ENCODE measurements at places on chromosomes 6 and 20. TPM values are rescaled to one million over a fixed set of nuclear protein-coding genes. Genes with fewer than 3 reads are reported as not detected.
A peak's percentile ranks its signal among the peaks of the same experiment; 100 is the strongest.

DNA sequence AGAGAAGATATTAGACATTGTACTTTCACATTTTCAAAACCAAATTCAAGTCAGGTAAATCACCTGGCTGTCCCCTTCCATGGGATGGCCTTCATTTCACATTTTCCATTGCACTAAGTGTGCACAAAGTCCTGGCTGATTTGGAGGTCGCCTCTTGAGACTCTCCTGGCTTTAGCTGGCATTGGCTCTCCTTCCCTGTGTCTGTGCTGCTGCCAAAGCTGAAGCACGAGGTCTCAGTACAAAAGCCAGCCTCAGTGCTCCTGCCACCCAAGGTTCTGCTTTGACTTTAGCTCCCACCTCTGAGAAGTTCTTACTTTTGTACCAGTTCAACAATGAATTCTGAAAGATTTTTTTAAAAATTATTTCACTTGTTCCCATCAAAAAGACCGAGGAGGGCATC, 289.2 kb upstream of the CNR1 start:
- no peak overlapping the region for H3K4me3 ChIP-seq
- no peak overlapping the region for H3K27ac ChIP-seq
- no peaks in the 10 kb centered on the region for H3K36me3 ChIP-seq
- H3K4me1 ChIP-seq, result no peaks in the 10 kb centered on the region
- peaks cover 10% of the 10 kb centered on the region for H3K27me3 ChIP-seq

GRCh38 chr20:840858-841567, 7.5 kb downstream of the FAM110A start:
- peaks cover 9% of the 10 kb centered on the region for H3K36me3 ChIP-seq
- no peak overlapping the region for H3K27ac ChIP-seq
- H3K4me3 ChIP-seq, result peak overlapping the region; percentile 54
- DNase-seq, result peak; percentile 51
- peaks cover 52% of the 10 kb centered on the region for H3K4me1 ChIP-seq
- no peaks in the 10 kb centered on the region for H3K27me3 ChIP-seq

SLC26A8 gene
- not detected for total RNA-seq

DNA sequence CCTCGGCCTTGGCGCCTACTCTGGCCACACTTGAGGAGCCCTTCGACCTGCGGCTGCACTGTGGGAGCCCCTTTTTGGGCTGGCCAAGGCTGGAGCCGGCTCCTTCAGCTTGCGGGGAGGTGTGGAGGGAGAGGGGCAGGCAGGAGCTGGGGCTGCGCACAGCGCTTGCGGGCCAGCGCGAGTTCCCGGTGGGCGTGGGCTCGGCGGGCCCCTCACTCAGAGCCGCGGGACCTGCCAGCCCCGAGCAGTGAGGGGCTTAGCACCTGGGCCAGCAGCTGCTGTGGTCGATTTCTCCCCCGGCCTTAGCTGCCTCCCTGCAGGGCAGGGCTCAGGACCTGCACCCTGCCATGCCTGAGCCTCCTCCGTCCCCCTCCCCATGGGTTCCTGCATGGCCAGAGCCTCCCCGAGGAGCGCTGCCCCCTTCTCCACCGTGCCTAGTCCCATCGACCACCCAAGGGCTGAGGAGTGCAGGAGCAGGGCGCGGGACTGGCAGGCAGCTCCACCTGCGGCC, 136.8 kb downstream of the EPHA7 start:
- no peak overlapping the region for H3K4me3 ChIP-seq
- H3K36me3 ChIP-seq, result no peaks in the 10 kb centered on the region
- no peak overlapping the region for H3K27ac ChIP-seq
- no peaks in the 10 kb centered on the region for H3K4me1 ChIP-seq
- DNase-seq, result no peak

- H3K27me3 ChIP-seq, result peaks cover 16% of the 10 kb centered on the region
- H3K4me3 ChIP-seq, result no peak overlapping the region
These were observed 70.0 kb upstream of the SRSF6 start for GRCh38 chr20:43387737-43388136.

DNA sequence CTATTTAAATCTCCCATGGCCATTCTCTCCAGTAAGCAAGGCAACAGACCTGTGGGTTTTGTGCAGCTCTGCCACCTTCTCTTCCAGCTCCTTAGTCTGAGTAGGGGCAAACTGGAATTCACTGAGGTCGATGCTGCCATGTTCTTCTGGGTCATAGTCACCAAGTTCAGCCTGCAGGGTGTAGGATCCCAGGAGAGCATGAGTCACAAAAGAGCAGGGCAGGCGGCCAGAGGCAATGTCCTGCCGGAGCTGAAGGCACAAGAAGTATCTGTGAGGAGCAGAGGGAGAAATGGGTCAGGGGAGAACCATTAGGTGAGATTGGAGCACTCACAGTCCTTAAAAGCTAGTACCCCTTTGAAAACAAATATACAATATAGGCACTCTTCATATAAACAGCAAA, 73.7 kb downstream of the SMLR1 start:
- DNase-seq, result no peak
- no peak overlapping the region for H3K4me3 ChIP-seq
- H3K4me1 ChIP-seq, result no peaks in the 10 kb centered on the region
- peaks cover 2% of the 10 kb centered on the region for H3K36me3 ChIP-seq
- H3K27me3 ChIP-seq, result no peaks in the 10 kb centered on the region

DNA sequence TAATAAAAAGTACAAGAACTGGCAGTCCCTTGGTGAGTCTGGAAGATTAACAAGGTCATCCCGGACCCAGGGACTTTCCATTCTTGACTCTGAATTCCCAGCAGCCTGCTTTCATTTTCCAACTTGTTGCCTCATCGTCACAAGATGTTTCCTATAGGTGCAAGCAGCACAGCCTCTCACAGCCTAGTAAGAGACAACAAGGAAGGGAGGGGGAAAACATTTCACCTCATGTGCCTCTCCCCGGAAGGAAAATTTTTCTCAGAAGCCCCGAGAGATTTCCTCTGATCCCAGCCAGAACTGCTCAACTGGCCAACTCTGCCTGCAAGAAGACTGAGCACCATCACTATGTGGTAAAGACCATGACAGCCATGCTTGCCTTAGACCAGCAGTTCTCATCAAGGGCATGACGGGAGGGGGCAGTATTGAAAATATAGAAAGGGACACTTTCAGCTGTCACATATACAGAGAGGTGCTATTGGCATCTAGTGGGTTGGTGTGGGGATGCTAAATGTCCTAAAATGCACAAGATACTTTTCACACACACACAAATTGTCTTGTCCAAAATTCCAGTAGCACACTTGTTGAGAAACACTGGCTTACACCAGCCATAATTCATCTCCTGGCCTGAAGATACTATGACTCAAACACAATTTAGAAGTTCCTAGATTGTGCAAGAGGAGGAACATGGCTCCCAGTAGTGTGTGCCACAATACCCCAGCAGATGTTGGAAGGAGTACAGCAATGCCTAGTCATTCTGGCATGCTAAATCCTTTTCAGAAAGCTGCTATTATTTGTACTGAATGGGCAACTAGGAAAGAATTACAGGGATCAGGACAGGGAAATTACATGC, 10.8 kb upstream of the WTAP start:
- no peak for DNase-seq
- no peaks in the 10 kb centered on the region for H3K27me3 ChIP-seq
- H3K27ac ChIP-seq, result no peak overlapping the region
- H3K36me3 ChIP-seq, result no peaks in the 10 kb centered on the region
- peaks cover 11% of the 10 kb centered on the region for H3K4me1 ChIP-seq

DNA sequence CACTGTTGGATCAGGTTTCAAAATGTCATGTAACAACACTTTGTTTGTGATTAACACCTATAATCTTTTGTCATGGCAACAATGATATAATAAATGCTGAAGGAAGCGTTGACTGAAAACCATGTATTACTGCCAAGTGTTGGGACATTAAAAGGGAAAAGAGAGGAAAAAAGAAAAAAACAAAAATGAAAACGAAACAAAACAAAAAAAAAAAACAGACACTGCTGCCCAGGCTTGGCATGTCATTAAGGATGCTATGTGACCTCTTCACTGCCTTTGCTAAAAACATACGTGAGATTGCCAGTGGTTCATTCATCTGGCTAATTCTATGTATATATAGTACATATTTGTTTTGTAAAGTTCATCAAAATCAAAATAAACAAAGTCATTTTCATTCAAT, 516.7 kb upstream of the RNF217 start:
- H3K4me3 ChIP-seq, result no peak overlapping the region
- H3K27me3 ChIP-seq, result no peaks in the 10 kb centered on the region
- DNase-seq, result no peak
- H3K27ac ChIP-seq, result no peak overlapping the region
- H3K4me1 ChIP-seq, result no peaks in the 10 kb centered on the region

- no peak overlapping the region for H3K27ac ChIP-seq
- H3K27me3 ChIP-seq, result no peaks in the 10 kb centered on the region
- no peaks in the 10 kb centered on the region for H3K36me3 ChIP-seq
- no peak overlapping the region for H3K4me3 ChIP-seq
- H3K4me1 ChIP-seq, result no peaks in the 10 kb centered on the region
These were observed 57.3 kb upstream of the THBS2 start for GRCh38 chr6:169310983-169311382.
